ENCODE measurements at places on chromosomes 2 and 18.

GRCh38 chr2:145025382-145025781 lies 505.5 kb upstream of the ZEB2 start:
- no peak for DNase-seq

DNA sequence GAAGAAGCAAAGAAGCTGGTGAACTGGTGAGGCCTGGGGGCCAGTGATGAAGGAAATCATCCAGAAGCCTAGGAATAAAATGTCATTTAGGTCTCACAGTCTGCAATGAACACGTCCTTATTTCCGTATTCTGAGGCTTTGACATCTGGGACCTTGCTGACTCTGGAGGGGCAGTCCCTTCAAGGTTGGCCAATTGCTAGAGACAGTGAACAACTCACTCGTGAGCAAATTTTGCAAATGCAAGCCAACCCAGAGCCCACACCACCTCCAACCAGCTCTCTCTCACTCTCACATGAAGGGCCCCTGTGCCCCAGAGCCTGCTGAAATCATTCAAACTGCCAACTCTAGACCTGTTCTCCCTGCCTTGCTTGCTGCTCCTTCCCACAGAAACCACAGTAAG lies 279.1 kb upstream of the LYPD1 start:
- DNase-seq = no peak

DNA sequence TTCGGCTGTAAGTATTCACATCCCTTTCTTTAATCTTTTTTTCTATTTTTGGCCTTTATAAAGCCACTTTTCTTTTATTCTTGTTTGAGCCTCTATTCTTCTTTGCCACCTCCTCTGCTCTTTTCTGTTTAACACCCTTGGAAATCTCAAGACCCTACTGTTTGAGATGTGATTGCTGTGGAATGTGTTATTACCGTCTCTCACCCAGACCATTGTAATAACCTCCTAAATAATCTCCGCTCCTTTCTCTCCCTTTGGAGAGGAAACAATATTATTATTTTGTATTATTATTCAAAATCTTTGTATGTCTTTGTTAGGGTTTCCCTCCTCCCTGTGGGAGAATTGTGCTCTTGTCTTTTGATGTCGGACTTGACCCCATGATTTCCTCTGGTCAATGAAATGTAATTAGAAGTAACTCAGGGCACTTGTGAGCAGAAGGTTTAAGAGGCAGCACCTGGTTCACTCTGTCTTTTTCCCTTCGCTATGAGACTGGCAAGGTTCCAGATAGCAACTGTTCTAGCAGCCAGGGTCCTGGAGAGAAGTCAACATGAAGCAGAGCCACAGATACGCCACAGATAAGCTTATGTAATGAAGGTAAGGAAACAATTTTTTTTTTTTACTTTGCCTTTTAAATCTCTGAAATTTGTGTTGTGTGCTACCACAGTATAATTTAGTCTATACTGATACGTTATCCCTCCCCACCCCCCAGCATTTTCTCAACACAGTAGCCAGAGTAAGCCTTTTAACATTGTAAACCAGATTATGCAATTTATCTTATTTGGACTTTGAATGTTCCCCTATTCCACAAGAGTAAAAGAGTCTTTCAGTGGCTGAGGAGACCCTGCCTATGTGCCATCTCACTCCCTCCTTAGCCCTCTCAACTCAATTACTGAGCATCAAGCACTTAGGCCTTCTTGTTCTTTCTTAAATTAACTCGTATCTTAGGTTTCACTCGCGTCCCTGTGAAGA lies 601.2 kb upstream of the ZNF804A start:
- no peak for DNase-seq

DNA sequence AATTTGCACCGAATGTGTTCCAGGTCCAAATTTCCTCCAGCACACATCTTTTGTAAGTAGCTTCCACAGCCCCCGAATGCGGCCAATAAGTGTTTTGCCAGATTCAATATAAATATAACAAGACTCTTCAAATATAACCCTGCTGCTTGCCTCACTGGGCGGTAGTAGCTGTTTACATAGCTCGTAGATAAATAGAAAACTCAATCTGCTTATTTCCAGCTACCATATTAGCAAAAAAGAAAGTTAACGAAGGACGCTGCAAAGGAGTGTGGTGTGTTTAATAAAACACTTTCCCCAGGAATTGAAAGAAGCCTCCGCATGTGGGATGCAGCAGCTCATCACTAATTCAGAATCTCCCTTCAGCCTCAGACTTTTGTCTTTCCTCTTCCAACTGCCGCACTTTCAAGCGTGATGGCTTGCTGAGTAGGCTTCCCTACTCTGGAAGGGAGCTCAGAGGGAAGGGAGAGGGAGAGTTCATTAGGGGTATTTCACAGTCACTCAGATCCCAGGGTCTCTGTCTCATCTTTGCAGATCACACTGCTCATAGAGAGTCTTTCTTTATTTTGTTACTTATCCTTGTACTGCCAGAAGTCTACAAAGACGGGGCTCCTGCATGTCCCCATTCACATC lies 367.0 kb downstream of the RND3 start:
- no peak for DNase-seq

DNA sequence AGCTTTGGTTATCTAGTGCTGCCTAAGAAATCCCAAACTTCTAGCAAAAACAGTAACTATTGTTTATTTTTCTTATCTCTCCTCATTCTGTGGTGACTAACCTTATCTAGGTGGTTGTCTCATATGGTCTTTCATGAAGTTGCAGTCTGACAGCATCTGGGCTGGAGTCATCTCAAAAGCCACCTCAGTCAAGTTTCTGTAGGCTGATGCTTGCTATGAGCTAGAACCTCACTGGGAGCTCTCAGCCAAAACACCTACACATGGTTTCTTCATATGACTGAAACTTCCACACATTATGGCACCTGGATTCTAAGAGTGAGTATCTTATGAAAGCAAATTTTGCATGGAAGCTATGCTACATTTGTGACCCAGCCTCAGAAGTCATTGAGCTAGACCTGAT lies 596.4 kb upstream of the VRK2 start:
- no peak for DNase-seq

DNA sequence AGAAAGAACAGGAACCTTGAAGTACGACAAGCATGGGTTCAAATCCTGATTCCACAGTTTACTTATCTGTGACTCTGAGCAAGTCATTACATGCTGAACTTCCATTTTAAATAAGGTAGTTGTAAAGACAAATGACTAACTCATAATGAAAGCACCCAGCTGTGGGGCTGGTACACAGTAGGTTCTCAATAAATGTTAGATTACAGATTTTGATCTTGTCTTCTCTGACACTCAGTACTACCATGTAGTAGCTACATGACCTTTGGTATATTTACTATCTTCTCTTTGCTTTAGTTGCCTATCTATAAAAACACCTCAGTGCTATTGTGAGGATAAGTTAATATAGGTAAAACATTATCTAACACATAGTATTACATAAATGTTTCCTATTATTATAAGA lies 3.2 kb downstream of the TRAK2 start:
- no peak for DNase-seq

- DNase-seq = peak; percentile 65
These were observed 396.4 kb downstream of the LNPK start for GRCh38 chr2:175605640-175606009.

DNA sequence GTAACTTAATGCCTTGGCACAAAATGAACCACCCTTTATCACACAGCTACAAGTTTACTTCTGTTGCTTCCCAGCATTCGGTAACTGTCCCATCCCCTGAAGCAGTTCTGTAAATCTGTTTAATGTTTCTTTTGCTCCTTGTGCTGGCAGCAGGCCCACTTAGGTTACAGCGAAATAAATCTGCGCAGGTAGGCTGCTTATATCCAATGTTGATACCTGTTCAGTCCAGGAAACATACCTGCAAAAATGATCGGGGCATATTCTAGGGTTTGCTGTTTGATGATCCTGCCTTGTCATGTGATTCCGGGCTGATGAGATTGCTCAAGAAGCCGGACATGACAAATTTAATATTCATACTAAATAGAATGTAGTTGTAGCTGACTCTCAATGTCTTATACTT lies 23.3 kb downstream of the PELI1 start:
- DNase-seq = no peak

- DNase-seq = no peak
These were observed 5.5 kb upstream of the SFT2D3 start for GRCh38 chr2:127695491-127696472.

- DNase-seq = no peak
These were observed 74.8 kb downstream of the NOL10 start for GRCh38 chr2:10614939-10615338.

DNA sequence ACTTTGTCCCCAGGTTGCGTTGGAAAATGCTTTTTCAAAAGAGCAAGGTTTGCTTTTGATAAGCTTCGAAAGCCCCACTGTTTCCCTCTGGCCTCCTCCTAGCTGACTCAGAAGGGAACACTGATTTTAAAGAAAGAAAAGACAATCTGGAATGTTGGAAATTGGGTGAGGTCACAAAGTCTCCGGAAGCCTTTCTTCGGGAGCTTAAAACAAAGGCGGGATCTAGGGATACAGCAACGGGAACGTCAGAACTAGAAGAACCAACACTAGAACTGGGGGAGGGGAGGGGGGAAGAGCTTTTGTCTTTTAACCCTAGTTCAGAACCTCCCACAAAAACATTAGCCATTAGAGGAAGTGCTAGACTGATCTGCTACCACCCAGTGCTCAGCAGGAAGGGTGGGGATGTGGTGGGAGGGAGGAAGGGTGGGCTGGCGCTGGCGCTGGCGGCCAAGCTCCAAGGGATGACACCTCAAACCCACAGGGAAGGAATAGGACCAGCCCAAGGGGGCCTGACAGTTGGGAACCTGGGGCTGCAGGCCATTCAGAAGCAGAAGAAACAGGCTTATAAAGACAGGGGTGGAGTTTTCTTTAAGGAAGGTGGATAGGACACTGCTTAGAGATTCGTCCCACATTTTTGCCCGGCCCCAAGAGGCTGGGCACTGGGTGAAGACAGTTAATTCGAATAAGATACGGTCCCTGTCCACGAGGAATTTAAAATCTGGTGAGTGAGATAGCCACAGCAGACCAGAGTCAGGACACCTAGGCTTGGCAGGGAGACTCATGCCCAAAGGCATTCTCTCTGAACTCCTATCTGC lies 1.7 kb downstream of the TMSB10 start:
- DNase-seq = no peak

GRCh38 chr2:9178904-9179571 lies 27.6 kb upstream of the ASAP2 start:
- DNase-seq = peak; percentile 99

- DNase-seq = no peak
These were observed 13.3 kb downstream of the RAB1A start for GRCh38 chr2:65116645-65117044.
